ENCODE measurements at places on chromosomes 7 and 10. TPM values are rescaled to one million over a fixed set of nuclear protein-coding genes. Genes with fewer than 3 reads are reported as not detected.

COL28A1 gene
- 0.46 TPM for total RNA-seq

PAX2 gene
- not detected for total RNA-seq

UCMA gene
- total RNA-seq: not detected

GNGT1 gene
- not detected for total RNA-seq

TMEM176B gene
- total RNA-seq: 65.3 TPM

ATOH7 gene
- total RNA-seq: not detected

ZNF775 gene
- 4.6 TPM for total RNA-seq

FGL2 gene
- 31.9 TPM for total RNA-seq

MRPS24 gene
- total RNA-seq: 59.9 TPM

GRCh38 chr7:130814778-130815335, 80.8 kb upstream of the KLF14 start:
- DNase-seq: no peak

- no peak for DNase-seq
These were observed 553.8 kb downstream of the TFEC start for GRCh38 chr7:115476671-115477181.

GRCh38 chr7:102389810-102390209, 6.4 kb upstream of the PRKRIP1 start:
- DNase-seq: no peak

GRCh38 chr7:89336121-89336520, 540.6 kb upstream of the TEX47 start:
- DNase-seq: no peak

DNA sequence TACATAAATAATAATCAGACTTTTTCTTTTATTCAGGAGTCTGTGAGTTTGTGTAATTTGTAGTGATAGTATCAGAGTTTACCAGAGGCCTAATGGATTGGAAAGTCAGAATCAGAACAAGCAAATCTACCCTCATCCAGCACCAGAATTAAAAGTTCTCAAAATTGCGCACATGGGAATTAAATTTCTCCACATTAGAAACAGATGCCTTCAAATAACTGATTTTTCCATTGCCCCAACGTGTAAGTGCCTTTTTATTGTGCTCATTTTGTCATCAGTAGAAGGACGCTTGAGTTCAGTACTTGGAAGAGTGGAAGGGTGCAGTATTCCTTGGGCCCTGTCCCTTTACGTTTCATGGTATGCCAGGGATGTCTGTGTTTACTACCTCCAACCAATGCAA, 32.8 kb downstream of the BICC1 start:
- no peak for DNase-seq

GRCh38 chr10:60607372-60607771, 170.9 kb upstream of the CDK1 start:
- no peak for DNase-seq

DNA sequence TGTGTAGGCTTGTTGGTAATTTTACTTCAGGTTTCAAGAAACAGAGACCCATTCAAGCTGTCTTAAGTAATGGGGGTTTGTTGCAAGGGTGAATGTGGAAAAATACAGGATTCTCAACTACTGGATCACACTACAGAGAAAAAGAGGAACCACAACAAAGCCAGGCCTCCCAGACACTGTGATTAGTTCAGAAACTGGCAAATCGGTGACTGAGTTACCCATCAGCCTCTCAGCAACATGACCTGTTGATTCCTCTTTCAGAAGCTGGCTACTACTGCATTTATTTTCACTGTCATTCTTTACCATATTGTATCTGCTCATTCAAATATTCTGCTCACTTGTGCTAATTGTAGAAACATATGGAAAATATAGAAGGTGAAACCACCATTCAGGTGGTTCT, 16.0 kb downstream of the CCDC71L start:
- DNase-seq: no peak

GRCh38 chr7:90155206-90155605, 937 bp downstream of the STEAP1 start:
- DNase-seq: no peak

DNA sequence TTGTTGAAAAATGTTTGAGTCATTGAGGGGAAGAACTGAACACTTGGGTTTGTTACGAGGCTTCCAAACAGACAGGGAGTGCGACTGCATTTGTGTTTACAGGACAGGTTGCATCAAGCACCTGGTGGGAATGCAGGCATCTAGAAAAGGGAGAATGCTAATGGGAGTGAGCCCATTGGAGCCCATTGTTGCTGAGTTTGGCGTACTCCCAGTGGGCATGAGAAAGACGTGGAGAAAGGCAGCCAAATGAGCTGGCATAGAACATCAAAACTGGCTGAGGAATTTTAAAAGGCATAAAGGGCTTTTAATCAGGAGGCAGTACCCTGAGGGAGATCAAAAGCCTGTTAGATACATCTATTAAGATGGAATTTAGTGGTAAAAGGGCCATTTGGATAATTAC, 171.6 kb upstream of the NPSR1 start:
- DNase-seq: no peak

DNA sequence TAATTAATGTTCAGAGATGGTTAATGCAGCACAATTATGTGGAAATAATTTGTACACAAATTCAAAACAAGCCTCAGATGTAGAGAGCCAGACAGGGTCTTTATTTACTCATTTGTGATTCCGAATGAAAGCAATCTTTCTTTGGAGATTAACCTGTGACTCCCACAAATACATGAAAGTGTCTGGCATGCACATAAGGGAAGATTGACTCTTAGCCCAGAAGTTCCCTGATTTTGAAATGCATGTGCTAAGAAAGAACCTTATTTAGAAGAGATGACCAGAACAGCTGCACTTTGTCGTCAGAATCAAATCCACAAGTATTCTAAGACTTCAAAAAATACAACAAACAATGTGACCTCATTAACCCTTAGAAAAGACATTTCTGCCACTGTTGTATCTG, 45.1 kb downstream of the RNLS start:
- no peak for DNase-seq

DNA sequence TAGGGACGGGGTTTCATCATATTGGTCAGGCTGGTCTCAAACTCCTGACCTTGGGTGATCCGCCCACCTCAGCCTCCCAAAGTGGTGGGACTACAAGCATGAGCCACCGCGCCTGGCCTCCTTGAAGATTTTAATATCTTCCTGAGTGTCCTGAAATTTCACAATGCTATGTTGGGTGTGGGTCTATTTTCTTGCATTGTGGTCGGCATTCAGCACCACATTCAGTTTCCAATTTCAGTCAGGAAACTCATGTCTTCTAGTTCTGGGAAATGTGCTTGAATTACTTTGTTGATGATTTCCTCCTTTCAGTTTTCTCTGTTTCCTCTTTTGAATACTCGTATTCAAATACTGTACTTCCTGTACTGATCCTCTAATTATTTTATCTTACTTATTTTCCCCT, 49.3 kb upstream of the IL6 start:
- DNase-seq: no peak

GRCh38 chr7:132950725-132951124, 131.2 kb downstream of the CHCHD3 start:
- DNase-seq: no peak

Data from posterior vena cava (tissue), 2 donors.